ENCODE measurements at places on chromosomes 12 and 14. TPM values are rescaled to one million over a fixed set of nuclear protein-coding genes. Genes with fewer than 3 reads are reported as not detected.

CCDC38 gene
- not detected for total RNA-seq

LRRC10 gene
- total RNA-seq = not detected

MUCL1 gene
- total RNA-seq = not detected

USP5 gene
- 119 TPM for total RNA-seq

TPH2 gene
- total RNA-seq = not detected

SPIC gene
- total RNA-seq = not detected

VASH1 gene
- total RNA-seq = 2.0 TPM

RILPL1 gene
- 14.2 TPM for total RNA-seq

GLIPR1L2 gene
- total RNA-seq = not detected

TULP3 gene
- total RNA-seq = 31.1 TPM

MYH6 gene
- total RNA-seq = not detected

All from IMR-90 (cell line).